Common myeloid progenitor, CD34-positive (primary cell): ENCODE measurements at places on chromosomes 3 and 15.
A peak's percentile ranks its signal among the peaks of the same experiment; 100 is the strongest.

DNA sequence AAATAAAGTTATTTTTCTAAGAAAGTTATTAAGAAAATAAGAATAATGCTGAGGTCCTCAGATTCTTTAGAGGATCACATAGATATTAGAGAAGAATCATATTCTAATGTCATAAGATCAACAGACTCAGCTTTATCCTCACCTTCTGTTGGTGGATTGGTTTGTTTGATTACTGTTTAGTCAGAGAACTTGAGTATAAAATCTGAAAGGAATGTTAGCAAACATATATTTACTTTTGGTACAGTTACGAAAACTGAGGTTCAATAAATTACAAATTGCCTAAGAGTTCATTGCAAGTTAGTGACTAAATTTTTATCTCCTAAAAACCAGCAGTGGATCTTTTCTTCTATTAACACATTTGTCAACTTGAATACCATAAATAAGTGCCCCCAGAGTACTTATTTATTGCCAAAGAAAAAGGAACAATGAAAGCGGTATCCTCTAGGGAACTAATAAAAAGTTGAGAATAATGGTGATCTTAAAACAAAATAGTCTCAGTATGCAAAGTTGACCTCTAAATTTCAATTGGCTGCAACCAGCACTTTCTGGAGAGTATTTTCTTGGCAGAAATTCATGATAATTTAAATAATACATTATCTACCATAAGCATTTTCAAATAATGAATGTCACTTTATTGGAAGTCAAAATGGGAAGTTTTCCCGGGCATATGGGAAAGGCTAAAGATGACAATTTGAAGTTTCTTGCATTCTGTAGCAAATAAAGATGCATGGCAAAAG lies 296.8 kb downstream of the OTOL1 start:
- no peak for DNase-seq

DNA sequence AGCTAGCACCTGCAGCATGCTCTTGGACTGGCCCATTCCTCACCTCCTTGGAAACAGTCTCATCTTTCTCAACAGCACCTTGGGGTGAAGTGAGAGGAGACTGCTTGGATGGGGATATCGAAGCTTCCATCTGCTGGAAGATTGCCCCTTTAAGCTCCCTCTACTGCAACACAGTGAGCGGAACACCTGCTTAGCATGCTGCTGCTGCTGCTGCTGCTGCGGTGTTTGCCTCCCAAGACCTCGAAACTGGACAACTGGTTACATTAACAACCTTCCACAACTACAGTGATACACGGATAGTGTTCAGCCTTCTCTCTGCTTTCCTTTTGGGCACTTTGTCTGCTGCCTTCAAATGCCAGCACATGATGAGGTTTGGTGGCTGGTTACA lies 253.9 kb upstream of the LYSMD4 start:
- no peak for DNase-seq

- DNase-seq, result peak; percentile 90
Measured at GRCh38 chr3:49719214-49719884, at the start of gene AMIGO3. TSS of gene AMIGO3 (minus strand) at chr3:49719684. CDS start at chr3:49719465, 219 bp downstream.

DNA sequence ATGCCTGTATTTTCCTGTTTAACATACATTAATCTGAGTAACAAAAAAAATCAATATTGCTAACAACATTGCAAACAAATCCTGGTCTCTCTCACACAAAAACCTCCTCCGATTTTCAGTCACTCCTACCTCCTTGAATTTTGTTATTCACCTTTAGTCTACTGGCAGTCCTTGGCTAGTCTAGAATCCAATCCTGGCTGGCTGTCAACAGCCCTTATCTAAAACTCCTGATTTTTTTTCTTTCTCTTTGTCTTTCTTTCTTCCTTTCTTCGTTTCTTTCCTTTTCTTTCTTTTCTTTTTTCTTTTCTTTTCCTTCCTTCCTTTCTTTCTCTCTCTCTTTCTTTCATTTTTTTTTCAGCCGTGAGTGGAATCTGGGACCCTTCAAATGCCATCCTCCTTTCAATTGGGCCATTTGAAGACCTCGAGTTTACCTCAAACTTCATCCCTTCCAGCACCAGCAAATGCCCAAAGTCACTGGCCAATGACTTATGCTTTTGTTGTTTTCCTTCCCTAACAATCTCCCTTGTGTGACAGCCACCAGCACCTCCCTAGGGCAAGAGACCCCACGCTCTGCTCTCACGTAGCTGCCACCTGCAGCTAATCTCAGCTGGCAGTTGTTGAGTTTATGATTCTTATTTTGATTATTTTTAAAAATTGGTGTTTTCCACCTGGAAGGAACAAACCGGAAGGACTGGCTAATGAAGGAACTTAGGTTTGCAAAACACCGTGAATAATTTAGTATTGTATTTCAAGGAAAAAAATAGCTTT lies 6.8 kb upstream of the ONECUT1 start:
- DNase-seq, result peak; percentile 13

DNA sequence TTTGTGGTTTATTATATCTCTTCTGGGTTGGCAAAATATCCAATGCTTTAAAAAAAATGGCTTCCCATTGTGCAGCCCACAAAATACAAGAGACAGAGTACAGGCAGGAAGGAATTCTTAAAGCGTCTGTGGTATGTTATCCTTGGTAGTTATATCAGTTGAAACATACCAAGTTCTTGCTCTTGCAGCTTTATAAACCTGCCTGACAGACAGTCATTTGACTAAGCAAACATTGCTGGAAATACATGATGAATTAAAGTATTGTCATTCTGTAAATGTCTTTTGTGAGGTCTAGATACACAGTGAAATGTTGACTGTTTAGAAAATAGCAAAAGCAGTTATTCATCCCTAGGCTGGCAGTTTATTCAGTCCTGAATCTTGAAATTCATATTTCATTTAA lies 44.8 kb upstream of the MAP3K13 start:
- no peak for DNase-seq

- no peak for DNase-seq
Measured at GRCh38 chr3:158369279-158369678, 201.7 kb upstream of the MLF1 start.
